ENCODE measurements at places on chromosomes 4 and X. TPM values are rescaled to one million over a fixed set of nuclear protein-coding genes. Genes with fewer than 3 reads are reported as not detected.

Gene SSX2
- total RNA-seq, result not detected

Gene CTAG1B
- not detected for total RNA-seq

Gene UNC5C
- 2.0 TPM for total RNA-seq

Gene GALNTL6
- not detected for total RNA-seq

Gene CNGA1
- total RNA-seq, result not detected

Gene PPP1R2C
- not detected for total RNA-seq

DNA sequence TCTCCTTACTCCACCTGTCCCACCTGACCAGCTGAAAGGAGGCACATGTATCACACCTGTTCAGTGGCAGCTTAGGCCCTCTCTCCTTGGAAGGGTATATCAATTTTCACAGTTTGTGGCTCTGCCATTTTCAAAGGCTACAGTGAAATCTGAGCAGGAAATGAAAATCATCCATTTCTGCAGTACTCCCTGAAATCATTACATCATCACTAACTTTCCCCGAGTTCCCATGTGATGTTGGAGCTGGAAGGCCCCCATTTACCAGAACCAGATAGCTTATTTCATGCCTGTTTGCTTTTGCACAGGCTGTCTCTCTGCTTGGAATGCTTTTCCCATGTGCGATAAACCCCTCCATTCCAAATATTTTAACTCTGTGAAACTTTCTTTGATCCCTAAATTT, 31.0 kb upstream of the STX18 start:
- peaks cover 11% of the 10 kb centered on the region for H3K4me1 ChIP-seq
- no peak overlapping the region for H3K4me3 ChIP-seq
- no peaks in the 10 kb centered on the region for H3K36me3 ChIP-seq
- no peak overlapping the region for H3K27ac ChIP-seq
- no peak for DNase-seq
- no peaks in the 10 kb centered on the region for H3K27me3 ChIP-seq

DNA sequence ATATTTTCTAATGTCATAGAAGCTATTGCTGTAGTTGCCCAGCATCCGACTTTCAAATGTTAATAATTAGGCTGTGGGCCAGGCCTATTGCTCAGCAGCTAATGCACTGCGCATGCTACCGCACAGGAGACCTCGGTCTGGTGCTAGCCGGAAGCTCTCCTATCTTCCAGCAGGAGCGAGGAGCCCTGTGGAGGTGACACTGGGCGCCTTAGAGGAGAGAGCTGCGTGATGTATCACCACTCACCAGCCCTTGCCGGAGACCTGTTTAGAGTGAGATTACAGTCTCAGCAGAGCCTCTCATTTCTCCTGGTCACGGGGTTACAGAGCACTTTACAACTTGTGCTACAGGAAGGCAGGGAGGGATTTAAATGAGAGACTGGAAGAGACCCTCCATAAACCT, 31.1 kb upstream of the MID1IP1 start:
- H3K36me3 ChIP-seq, result no peaks in the 10 kb centered on the region
- H3K4me3 ChIP-seq, result no peak overlapping the region
- no peaks in the 10 kb centered on the region for H3K4me1 ChIP-seq
- no peak overlapping the region for H3K27ac ChIP-seq

DNA sequence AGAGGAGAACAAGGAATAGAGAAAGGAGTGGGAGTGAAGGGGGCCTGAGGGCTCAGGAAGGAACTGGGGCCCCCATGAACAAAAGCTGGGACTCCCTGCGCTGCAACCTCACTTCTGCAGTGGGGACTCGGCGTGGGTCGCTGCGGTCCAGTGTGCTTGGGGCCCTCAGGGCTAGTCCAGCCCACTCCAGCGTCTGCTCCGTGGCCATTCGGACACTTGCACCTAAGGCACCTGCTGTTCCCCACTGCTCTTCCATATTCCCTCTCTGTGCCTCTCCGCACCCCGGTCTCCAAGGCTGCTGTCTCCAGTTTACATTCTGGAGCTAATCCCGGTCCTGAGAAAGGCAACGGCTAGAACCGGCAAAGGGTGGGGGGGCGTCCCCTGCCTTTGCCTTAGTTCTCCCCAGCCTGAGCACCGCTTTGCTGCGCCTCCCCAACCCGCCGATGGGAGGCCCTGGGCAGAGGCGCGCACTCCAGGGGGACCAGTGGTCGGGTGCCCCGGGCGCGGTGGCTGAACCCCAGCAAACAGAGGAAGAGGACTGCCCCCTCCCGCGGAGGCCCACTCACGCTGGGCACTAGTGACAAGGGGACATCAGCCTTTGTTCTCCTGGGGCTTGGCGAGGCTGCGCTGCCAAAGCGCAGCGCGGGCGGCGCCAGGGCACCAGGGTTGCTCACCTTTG, 327.7 kb upstream of the F9 start:
- DNase-seq, result peak; percentile 10
- no peak overlapping the region for H3K27ac ChIP-seq
- H3K4me3 ChIP-seq, result peak overlapping the region; percentile 65
- peaks cover 6% of the 10 kb centered on the region for H3K4me1 ChIP-seq
- H3K27me3 ChIP-seq, result peaks cover 28% of the 10 kb centered on the region
- no peaks in the 10 kb centered on the region for H3K36me3 ChIP-seq

DNA sequence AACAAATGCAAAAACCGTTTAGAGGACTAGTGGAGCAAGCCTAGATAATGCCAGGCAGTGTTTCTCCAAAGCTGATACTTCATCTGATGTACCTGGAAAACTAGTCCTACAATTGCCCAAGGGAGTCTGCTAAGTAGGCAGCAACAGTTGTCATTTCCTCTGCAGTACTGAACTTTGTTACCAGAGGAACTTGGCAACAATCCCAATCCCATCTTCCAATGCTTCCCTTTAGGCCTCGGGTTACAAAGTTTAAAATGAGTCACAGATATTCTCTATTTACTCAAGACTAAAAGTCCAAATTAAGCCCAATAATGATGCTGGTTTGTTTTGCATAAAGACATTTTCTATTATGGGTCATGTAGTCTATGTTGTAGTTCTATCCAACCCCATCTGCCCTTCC, 120.0 kb upstream of the GLRA2 start:
- H3K4me3 ChIP-seq, result no peak overlapping the region
- DNase-seq, result no peak
- no peaks in the 10 kb centered on the region for H3K36me3 ChIP-seq
- no peaks in the 10 kb centered on the region for H3K27me3 ChIP-seq
- no peak overlapping the region for H3K27ac ChIP-seq
- H3K4me1 ChIP-seq, result no peaks in the 10 kb centered on the region

DNA sequence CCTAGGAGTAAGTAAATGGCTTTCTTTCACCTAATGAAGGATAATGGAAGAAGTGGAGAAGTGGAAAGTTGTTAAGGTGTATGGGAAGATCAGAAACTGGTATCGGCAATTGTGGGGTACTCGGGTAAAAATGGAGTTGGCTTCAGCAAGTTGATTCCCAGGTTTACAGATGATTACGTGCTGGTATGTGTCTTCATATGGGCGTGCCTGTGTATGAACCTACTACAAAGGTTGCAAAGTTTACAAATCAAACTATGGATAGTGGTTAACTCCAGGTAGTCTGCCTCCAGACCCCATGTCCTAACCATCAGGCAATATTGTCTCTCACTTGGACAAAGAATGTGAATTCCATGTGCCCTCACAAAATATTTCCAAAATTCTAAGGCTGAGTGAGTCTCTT, 773 bp downstream of the TLR3 start:
- no peak overlapping the region for H3K27ac ChIP-seq
- DNase-seq, result no peak
- H3K4me1 ChIP-seq, result peaks cover 26% of the 10 kb centered on the region

DNA sequence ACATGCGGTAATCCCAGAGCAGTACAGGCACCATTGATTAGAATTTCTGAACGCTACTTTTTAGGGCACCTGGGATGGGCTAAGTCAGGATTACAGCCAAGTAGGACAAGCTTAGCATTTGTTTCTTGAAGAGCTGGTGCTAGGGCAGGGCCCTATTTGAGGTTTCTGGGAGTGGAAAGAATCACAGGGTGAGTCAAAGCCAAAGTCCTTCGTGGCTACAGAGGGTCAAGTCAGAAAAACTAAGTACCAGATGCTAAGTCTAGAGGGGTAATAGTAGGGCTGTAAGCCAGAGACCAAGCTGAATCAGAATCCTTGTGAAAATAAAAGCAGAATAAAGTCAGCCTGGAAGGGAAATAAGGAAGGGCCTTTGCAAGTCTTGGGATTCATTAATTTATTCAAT, 448.6 kb downstream of the ZIC3 start:
- no peak for DNase-seq
- H3K27ac ChIP-seq, result no peak overlapping the region
- H3K4me3 ChIP-seq, result no peak overlapping the region

DNA sequence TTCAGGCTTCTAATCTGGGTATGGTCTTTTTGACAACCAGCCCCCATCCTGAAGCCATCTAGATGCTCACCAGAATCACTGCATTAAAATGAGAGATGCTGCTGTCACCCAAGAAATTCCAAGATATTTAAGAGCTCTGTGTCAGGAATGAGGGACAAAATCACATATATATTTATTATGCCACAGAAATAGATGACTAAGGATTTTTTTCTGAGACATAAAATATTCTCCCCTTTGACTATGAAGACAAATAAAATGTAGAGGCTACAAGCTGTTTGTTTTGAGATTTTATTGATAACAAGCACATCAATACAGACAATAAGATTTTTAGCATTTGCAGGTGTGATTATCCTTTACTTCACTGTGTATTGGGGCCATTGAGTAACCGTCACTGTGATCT, 77.4 kb downstream of the COMMD8 start:
- DNase-seq, result no peak
- no peaks in the 10 kb centered on the region for H3K27me3 ChIP-seq
- H3K27ac ChIP-seq, result no peak overlapping the region
- no peaks in the 10 kb centered on the region for H3K4me1 ChIP-seq

- H3K27ac ChIP-seq, result no peak overlapping the region
- no peak for DNase-seq
- no peaks in the 10 kb centered on the region for H3K36me3 ChIP-seq
- no peak overlapping the region for H3K4me3 ChIP-seq
- peaks cover 16% of the 10 kb centered on the region for H3K27me3 ChIP-seq
Measured at GRCh38 chr4:75432683-75433082, 81.5 kb downstream of the RCHY1 start.

DNA sequence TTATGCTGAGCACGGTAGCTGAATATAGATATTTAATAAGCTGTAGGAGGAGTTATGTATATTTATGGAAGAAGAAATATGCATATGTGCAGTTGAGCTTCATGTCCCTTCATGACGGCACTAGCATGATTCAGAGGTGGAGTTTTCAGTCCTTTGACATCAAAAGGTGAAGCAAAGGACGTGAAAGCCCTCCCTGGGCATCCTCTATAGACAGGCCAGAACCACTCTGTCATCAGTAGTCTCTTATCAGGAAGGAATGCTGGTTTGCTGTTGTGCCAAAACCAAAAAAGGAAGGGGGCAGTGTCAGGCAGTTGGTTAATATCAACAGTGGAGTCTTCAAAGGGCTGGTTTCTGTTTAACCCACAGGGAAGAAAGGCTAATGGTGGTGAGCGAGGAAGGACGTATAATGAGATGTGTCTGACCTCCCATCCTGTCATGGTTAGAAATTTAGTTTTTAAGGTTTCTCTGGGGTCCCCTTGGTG, 23.5 kb upstream of the IL2 start:
- no peak overlapping the region for H3K4me3 ChIP-seq
- no peaks in the 10 kb centered on the region for H3K36me3 ChIP-seq
